GM04503 (cell line): ENCODE measurements at places on chromosomes 4 and X.

DNA sequence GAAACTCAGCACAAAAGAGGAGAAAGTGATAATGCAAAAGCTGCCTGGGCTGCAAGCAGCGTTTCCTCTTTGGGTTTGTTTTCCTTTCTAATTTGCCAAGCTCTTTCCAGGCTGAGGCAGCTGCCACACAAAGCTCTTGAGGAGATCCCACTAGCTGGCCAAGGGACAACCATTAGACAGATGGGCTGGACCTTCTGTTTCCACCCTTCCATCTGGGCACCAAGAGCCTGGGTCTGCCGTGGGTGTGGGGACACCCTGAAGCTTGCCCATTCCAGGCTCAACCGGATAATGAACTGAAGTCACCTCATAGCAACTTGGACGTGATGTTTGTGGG, 194.6 kb upstream of the C1QTNF7 start:
- DNase-seq, result no peak

DNA sequence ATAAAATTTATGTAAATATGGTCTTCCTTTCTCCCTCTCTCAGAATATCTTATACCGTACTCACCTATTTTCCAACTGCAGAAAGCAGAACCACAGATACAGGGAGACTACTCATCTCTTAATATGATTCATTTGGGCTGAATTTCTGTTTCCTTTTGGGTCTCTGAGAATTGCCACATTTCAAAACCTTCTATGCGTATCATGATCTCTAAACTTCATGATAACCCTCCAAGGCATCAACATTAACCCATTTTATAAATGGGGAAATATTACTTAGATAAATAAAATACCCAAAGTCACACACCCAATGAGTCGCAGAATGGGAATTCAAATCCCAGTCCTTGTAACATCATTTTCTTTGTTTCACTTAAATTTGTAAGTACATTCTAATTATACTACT, 16.6 kb upstream of the PRDM8 start:
- no peak for DNase-seq

- DNase-seq, result no peak
These were observed 581 bp downstream of the UBE2K start for GRCh38 chr4:39698424-39699009.

DNA sequence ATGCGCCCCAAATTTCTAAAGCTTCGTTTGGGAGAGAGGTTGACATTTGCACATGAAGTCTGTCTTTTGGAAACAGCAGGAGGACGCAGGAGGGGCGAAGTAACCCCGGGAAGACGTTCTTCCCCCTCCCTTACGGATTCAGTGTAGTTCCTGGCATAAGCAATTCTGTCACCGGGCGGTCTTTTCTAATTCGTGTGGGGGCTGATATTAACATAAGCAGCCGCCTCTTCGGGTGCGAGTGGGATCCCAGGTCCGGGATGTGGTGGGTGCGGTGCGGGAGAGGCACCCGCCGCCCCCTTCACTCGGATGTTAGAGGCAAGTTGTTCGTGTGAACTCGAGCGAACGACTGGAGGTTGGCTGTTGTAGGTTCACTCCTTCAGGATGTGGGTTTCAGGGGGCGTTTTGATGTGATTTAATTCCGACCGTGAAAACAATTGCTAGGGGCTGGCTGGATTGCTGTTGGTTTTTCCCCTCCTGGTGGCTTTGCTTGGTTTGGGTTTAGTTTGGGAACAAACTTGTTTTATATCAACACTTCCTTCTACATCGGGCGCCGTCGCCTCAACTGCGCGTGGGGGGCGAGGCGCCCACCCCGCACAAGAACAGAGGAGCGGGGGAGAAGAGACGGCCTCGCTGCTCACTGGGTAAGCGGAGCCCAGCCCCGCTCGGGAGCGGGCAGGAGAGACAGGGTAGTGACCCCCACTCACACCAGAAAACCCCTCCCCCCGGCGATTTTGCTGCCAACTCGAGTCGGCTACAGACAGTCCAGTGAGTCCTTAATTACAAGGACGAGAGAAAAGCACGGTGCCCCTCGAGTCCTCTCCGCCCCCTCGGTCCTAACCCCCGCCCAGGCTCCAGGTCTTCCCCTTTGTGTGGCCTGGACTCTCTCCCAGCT, 2.9 kb upstream of the LEF1 start:
- no peak for DNase-seq

DNA sequence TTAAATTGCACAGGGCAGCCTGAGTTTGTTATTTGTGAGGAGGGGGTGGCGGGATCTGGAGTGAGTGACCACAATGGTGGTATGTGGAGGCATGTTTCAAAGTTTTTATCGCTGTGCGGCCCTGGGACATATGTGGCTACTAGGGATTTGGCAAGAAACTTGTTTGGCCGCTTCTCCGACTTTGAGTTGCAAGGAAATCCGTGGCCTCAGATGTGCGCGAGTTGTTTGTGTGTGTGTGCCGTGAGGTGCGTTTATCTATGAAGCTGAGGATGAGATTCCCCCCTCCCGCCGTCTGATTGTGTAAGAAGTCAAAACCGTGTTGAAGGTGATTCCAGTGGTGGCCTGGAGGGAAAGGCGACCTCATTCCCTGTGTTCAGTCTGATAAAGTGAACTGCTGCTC, 1.4 kb downstream of the JADE3 start:
- no peak for DNase-seq

DNA sequence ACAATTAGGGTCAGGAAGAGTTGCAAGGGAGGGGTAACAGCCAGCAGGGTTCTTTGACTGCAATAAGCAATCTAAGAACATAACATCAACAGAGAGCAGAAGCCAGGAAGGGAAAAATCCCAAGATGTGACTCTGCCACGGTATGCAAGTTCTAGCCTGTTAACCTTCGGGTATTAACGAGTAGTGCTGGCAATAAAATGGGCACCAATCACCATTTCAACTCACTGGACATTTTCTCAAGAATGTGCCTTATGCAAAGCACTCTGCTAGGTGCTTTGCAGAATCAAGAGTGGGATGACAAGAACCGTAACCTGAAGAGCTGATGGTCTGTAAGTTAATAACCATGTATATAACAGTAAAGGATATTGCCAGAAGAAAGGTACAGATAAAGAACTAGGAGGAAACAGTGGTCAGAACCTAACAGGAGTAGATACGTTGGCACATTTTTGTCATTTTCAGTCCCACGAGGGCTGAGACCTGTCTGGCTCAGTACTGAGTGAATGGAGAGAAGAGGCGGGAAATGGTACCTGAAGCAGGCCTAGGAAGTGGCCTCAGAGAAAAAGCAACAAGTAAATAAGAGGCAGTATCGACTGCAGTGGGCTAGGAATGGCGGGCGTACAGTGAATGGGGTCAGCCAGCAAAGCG, 2.7 kb downstream of the ELOVL6 start:
- DNase-seq, result no peak

DNA sequence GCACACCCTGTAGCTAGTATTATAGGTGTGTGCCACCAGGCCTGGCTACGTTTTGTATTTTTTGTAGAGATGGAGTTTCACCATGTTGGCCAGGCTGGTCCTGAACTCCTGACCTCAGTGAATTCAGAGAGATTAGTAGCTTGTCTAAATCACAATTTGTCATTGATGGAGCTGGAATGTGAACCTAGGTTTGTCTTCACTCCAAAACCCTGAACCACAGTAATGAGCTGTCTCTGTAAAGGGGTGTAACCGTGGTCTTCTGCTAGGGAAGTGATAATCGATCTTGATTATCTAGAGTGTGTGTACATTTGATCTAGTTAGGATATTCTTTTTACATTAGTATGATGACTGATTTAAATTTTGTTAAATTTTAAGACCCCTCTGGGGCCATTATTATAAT, 8.3 kb downstream of the ARHGAP10 start:
- DNase-seq, result no peak

DNA sequence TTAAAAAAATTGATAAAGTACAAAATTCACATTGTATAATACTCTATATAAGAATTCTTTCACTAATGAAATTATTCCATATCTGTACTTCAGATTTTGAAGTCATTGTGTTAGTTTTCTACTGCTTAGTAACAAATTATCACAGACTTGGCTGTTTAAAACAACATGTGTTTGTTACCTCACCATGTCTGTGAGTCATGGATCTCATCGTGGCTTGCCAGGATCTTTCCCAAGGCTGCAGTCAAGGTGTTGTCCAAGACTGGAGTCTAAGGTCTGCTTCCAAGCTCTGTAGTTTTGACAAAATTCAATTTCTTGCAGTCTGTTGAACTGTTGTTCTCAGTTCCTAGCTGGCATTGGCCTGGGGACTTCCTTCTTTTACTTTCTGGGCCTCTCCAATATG, 1286.9 kb downstream of the ADGRL3 start:
- DNase-seq, result no peak

GRCh38 chr4:112423591-112423990, 92.4 kb downstream of the NEUROG2 start:
- no peak for DNase-seq

GRCh38 chrX:147900349-147900748, 11.4 kb upstream of the FMR1 start:
- DNase-seq, result no peak

- no peak for DNase-seq
These were observed 70.4 kb downstream of the FGFBP1 start for GRCh38 chr4:15868111-15868510.

GRCh38 chr4:157810137-157810774, 362.6 kb downstream of the GASK1B start:
- DNase-seq, result no peak

GRCh38 chrX:11427453-11428071, 134.3 kb downstream of the AMELX start:
- no peak for DNase-seq

- DNase-seq, result no peak
These were observed 29.5 kb upstream of the IRF2 start for GRCh38 chr4:184503869-184504300.

- no peak for DNase-seq
These were observed 773 bp downstream of the DAPP1 start for GRCh38 chr4:99817309-99817890.

DNA sequence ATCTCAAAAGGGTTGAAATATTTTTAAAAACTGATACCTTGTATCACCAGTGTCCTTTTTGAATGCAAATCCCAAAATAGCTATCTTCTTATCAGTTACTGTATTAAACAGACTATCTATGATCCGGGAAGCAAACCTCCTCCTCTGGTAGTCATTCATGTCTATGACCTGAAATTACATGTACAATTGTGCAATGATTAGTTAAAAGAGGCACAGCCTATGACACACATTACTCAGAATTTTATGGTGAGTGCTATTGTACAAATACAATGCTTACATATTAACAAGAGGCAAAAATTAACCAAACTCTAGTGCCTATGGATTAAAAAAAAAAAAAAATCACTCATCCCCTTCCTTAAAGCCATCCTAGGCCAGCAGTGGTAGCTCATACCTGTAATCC, 21.7 kb downstream of the UGDH start:
- DNase-seq, result no peak

DNA sequence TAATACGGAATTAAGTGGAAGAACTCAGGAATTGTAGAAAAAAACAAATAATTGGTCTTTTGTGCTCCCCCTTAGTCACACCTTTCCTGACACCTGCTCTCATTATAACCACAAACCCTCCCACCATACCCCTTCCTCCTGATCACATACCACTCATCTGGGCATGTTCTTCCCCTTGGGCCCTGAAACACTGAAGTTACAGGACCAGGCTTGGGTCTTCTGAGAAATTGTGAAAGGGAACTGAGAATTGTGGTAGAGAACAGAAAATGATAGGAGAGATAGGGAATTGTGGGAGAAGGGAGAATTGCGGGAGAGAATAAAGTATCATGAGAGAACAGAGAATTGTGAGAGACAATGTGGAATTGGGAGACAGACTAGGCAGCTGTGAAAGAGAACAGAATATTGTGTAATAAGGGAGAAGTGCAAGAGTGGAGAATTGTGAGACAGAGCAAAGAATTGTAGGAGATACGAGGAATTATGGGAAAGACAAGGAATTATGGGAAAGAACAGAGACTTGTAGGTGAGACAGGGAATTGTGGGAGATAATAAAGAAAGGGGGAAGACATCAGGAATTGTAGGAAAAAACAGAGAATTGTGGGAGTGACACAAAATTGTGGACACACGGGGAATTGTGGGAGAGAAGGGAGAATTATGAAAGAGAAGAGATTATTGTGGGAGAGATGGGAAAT, 2.7 kb upstream of the HCCS start:
- DNase-seq, result no peak

GRCh38 chr4:107734120-107734519, 14.1 kb upstream of the PAPSS1 start:
- no peak for DNase-seq

DNA sequence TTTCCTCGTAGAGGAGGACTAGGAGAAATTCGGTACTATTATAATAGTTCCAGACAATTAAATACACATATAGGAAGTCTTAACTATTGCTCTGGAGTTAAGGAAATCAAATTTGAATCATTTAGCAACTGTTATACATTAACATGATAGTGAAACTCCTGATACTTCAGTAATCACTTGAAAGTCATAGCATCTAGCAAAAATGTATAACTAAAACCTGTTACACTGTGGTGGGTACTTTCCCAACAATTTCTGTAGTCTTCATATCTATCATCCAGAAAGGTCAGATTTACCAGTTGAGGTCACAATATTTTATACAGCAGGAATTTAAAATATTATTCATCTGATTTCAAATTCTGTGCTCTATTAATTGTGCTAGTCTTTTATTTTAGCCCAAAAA, 669.6 kb upstream of the PCDH10 start:
- no peak for DNase-seq

GRCh38 chr4:31081366-31081765, 361.2 kb downstream of the PCDH7 start:
- DNase-seq, result peak; percentile 0

- DNase-seq, result no peak
These were observed 17.8 kb upstream of the SPRY1 start for GRCh38 chr4:123378794-123379193.

DNA sequence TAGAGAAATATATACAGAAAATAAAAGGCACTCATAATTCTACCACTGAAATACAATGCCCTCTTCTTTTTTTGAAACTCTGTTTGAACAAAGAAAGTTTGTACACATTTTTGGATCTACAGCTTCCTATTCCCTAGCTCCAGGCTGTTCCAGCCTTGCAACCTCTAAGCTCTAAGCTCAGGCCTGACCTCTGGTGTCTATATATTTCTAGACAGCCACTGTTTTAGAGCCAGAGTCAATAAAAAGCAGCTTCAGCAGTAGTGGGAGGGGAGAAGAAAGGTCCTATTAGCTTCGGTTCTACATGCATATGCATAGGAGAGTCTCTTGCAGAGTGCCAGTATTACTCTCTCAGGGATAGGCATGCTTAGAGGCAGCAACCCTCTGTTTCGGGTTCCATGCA, 39.7 kb downstream of the CLDN2 start:
- no peak for DNase-seq

DNA sequence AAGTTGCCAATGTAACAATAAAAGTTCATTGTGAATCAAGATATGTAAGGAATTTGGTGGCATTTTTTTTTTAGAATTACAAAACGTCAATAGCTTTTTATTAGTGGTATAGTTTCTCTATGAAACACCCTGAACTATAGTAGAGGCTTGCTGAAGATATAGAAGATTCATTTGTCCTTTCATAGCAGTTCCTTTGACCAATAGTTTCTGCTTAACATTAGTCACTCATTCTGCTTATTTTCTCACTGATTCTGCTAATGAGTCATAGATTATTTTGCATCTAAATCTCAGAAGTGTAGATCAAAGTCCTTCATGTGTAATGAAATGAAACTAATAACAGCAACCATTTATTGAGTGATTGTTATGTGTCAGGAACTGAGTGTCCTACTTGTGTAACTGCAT, 205.0 kb upstream of the TET2 start:
- DNase-seq, result no peak
